ENCODE measurements at places on chromosomes 1 and 21.

GRCh38 chr1:6154525-6155319 is 25.4 kb downstream of the CHD5 start:
- DNase-seq = no peak

- no peak for DNase-seq
Measured at GRCh38 chr1:179079113-179079761, 2.6 kb upstream of the TOR3A start.

DNA sequence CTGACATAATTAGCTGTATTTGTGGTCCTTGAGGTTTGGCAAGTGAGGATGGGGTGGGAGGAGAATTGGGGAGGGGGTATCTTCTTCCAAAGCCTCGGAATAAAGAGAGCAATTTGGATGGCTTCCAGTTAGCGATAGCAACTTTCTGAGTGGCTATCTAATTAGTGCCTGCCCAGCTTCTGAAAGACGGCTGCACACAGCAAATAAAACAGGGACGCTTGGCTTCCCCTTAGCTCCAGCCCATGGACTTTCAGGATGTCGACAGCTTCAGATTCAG is 31.1 kb downstream of the KLHDC7A start:
- DNase-seq = no peak

GRCh38 chr1:94597701-94598100 is 56.1 kb upstream of the F3 start:
- no peak for DNase-seq

DNA sequence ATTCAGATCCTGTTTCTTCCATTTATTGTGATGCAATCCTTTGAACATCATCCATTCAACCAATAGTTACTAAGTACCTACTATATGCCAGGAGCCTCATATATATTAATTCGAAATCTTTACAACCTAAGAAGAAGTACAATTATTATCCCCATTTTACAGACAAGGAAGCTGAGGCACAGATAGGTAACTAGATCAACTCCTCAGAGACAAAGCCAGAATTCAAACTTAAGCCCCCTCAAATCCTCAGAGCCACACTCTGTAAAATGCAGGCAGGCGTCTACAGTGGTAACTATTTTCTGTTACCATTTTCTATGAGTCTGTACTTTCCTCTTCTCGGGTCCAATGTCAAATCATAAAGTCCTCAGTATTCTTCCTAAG is 107.9 kb downstream of the SLC45A1 start:
- no peak for DNase-seq

GRCh38 chr1:17922833-17923232 is 167.7 kb downstream of the ACTL8 start:
- DNase-seq = no peak

DNA sequence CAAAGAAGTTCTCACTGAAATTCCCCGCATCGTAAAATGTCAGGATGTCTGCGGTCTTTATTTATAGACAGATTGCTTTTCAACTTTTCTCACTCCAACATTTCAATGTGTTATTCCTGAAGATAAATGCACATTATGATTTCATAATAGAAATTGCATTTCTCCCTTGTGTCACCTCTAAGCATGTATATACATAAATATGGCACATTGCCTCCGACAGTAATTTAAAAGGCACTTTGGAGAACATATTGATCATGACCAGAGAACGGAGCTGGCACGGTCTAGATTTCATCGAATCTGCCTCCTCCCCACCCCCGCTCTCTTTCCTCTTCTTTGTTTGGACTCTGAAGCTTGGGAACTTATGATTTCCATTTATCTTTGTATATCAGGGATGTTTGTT is 54.9 kb upstream of the IGSF21 start:
- no peak for DNase-seq

GRCh38 chr1:237927198-237927597 is 36.5 kb upstream of the ZP4 start:
- no peak for DNase-seq

GRCh38 chr1:200448034-200448762 is 38.4 kb upstream of the ZNF281 start:
- DNase-seq = no peak

DNA sequence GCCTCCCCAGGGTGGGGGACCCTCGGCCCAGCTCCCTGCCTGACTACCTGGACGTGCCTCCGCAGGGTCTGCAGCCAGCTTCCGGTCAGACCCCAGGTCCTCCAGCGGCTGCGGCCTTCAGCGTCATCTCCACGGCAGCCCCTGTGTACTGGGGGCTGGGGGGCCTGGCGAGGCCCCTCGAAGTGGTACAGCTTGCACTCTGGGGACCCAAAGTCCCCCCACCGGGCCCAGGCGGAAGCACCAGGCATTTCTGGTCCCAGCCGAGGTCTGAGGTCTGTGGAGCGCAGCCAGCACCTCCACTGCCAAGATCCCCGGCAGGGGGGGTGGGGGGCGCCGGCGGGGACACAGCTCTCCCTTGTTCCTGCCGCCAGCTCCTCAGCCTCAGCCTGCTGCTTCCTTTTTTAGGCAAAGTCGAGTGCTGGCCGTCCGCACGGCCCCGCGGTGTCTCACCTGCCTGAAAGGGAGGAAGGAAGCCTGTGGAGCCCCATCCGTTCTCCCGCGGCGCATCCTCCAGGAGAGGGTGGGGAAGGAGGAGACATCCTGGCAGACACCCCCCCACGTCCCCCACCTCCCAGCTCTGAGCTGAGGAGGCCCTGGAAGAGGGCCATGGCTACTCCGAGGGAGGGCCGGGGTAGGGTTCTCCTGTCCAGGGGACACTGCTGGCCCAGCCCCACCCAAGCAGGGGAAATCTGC is 1.2 kb upstream of the VWA1 start:
- DNase-seq = no peak

DNA sequence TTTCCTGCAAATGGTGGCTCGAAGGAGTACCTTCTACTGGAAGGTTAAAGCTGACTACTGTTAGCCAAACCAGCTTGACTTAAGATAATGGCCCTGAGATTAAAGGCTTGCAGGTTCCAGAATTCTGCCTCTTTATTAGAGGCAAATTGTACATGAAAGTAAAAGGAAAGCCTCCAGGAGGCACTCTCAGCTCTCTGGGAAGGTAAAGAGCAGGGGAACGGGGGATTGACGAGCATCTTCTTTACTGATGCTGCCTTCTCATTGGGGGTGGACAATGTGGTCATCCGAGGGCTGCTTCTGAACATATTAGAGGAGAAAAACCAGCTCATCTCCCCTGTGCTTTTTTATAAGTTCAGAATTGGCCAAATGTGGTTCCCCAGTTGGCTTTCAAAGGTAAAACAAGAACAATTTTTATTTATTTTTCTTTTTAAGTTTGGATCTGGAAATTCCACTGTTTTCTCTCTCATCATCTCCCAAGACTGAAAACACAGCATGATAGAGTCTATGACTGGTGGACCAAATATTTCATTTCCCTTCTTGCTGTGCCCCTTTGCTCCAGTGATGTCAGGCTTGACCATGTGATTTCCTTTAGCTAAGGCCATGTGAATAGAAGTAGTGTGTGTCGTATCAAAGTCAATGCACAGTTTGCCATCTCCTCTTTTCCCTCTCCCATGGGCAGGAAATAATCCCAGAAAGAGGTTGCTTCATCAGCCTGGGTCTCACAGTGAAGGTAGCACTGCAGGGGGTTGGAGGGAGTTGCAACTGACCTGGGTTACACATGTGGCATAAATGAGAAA is 292.7 kb downstream of the PRDM2 start:
- DNase-seq = no peak

GRCh38 chr1:8943498-8944405 is 1.9 kb upstream of the CA6 start:
- no peak for DNase-seq

GRCh38 chr1:62117018-62117750 is 77.5 kb upstream of the L1TD1 start:
- no peak for DNase-seq

- DNase-seq = no peak
Measured at GRCh38 chr1:162165528-162165927, 96.0 kb downstream of the NOS1AP start.

GRCh38 chr21:44423941-44424607 is 31.2 kb upstream of the LRRC3 start:
- DNase-seq = no peak

- no peak for DNase-seq
Measured at GRCh38 chr1:65357291-65357960, 48.1 kb downstream of the DNAJC6 start.

GRCh38 chr1:154497026-154497806 is 4.8 kb upstream of the TDRD10 start:
- no peak for DNase-seq

GRCh38 chr1:203596673-203597210 is 29.9 kb upstream of the ATP2B4 start:
- DNase-seq = no peak

- no peak for DNase-seq
Measured at GRCh38 chr1:8016210-8016894, 9.8 kb downstream of the ERRFI1 start.

DNA sequence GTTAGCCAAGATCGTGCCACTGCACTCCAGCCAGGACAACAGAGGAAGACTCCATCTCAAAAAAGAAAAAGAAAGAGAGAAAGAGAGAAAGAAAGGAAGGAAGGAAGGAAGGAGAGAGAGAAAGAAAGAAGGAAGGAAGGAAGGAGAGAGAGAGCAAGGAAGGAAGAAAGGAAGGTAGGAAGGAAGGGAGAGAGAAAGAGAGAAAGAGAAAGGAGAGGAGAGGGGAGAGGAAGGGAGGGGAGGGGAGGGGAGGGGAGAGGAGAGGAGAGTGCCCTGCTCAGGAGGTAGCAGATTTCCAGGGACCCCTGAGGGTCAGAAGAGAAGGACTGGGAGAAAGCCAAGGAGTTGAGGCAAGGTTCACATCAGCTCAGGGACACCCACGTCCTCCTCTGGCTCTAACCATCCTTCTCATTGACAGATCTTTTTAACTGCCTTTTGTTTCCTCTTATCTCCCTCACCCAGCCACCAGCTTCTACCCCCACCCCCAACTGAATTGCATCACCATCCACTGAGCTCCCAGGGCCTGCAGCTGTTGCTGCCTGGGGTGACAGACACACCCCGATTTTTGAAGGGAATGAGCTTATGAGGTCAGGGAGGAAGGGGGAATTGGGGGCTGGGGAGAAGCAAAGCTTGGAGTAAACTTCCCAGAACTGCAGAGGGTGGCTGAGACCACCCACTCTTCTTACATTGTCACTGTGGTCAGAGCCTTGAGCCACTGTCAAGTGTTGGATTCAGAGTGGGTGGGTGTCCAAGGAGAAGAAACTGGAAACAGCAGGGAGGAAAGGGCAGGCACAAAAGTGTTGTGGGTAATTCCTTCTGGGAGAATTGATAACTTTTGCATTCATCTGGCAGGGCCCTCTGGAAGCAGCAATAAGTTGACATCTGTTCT is 91.6 kb downstream of the GLUL start:
- no peak for DNase-seq

DNA sequence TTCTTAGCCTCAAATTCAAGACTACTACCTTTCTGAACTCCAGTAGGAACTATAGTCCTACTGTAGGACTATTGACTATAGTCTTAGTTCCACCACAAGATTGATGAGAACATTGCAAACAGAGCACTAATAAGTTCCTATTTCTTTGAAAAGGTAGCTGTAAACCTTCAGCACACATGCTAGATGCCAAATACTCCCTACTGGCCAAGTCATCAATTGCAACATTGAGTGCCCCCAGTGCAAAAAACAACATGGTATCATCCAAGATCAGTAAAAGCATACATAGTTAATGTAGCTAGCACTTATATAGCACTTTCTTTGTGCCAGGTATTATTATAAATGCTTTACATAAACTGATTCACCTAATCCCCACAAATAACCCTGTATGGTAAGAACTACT is 99.8 kb downstream of the MRPL39 start:
- no peak for DNase-seq

- no peak for DNase-seq
Measured at GRCh38 chr1:28815533-28816185, 3.7 kb downstream of the OPRD1 start.

DNA sequence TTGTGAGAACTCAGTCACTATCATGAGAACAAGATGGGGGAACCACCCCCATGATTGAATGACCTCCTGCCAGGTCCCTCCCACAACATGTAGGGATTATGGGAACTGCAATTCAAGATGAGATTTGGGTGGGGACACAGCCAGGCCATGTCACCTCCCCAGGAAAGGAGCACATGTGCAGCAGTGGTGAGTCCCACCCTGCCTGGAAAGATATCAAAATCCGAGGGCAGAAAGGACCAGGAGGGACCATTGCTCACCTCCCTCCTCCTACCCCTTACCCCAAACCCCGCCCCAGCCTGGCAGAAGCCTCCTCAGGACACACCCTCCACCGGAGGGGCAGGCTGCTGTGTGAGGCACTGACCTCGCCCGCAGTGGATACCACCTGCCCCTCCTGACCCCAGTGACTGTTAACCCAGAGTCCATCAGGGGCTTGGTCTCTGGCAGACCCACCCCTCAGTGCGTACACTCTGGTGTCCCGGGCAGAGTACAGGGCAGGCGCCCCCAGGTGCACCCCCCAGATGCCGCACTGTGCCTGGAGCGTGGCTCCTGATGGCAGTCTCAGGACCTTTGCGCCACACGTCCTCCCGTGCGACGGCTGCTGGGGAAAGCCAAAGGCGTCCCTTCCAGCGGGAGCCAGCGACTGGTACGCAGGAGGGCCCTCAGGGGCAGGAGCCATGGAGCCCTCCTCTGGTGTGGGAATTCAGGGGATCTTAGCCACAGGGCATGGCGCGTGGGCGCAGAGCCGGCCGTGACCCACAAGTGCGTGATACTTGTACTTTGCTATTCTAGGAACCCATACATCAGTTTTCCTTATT is 20.9 kb downstream of the PDXK start:
- no peak for DNase-seq

DNA sequence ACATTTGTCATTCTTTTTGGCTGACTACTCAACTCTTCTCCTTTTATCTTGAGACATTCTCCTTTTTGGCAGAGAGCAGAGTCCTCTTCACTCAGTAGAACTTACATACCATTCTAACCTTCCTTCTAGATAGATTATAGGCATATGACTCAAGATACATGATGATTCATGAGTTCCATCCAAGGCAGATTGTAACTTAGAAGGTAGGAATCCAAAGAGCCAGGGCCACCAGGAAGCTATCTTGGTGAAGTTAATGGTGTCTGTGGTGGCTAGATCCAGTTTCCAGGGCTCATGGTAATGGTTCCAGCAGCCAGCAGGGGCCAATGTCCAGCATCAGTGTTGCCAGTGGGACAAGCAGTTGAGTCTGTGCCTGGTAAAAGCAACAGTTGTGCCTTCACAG is 76.1 kb upstream of the KIAA0040 start:
- DNase-seq = no peak

DNA sequence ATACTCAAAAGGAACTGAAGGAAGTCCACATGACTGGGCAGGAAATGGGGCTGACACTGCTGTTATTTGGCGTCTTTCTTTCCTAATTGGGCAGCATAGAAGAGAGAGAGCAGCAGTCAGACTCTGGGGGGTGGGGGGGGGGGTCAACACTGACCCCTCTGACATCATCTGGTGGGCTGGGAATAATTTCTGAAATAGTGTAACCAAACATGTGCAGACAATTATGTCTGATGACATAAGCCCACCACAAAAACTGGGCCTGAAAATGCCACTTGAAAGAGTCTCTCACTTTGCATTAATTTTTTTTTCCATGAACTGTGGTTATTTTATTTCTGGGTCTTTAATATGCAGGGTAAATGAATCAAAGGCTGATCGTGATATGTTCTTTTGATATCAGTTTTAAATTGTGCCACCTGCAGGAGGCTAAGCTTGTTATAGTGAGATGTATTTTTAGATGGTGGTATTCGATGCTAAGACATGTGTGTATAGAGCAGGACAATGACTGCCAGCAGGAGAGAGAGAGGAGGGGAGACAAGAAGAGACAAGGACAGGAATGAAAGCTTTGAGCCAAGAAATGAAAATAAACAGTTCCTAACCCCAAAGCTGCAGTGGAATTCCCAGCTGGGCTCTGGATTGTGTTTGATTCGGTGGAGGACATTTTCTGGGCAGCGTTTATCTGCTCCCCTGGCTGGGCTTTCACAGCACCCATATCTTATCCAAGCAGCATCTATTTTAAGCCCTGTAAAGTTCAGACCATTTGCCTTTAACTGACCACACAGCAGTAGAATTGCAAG is 264.7 kb downstream of the PBX1 start:
- DNase-seq = no peak
